NCI-H526 (cell line): ENCODE measurements at places on chromosomes 4 and X.

DNA sequence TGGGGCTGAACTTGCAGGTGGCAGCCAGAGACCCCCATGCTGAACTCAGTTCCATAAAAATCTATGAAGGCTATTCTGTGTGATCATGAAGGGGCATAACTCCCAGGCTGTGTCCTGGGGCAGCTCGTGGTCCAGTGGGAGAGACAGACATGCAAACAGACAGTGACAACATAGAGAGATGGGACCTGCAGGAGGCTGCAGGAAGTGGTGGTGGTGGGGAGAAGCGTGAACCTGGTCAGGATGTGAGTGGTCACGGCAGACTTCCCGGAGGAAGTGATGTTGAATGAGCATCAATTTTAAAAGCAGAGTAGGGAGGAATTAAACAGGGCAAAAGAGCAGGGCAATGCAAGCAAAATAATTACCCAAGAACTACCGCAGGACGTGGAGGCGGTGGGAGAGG lies 23.2 kb upstream of the SORCS2 start:
- no peak for DNase-seq

DNA sequence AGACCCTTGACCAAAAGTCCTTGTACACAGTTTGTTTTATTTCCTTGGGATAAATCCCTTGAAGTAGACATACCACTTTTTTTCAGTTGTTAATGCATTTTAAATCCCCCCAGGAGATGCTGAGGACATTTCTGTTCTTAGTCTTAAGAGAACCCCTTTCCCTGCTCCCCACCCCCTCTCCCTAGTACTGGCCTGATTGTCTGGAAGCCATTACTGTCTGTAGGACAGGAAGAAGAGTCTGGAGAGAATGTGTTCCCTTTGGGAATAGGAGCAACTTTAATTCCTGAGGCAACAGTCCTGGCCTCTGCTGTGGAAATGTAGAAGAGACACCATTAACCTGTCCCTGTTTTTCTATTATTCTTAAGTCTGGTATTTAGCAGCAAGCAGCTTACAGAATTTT lies 52.3 kb upstream of the TMEM131L start:
- no peak for DNase-seq

DNA sequence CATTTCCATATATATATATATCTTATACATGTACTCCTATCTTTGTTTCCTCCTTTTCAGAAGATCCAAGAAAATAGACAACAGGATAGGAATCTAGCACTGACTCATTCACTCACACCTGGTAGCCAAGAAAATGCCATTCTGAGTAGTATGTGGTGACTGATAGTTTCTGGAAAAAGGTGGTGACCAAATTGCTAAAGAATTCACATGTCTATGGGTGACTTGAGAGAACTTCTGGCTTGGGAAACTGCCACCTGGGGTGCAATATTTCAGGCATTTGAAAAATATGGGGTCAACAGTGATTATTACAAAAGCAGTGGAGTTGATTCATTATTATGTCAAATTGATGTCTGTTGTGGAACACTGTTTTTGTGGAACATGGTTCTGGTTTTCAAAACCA lies 605.1 kb downstream of the PCDH18 start:
- no peak for DNase-seq

DNA sequence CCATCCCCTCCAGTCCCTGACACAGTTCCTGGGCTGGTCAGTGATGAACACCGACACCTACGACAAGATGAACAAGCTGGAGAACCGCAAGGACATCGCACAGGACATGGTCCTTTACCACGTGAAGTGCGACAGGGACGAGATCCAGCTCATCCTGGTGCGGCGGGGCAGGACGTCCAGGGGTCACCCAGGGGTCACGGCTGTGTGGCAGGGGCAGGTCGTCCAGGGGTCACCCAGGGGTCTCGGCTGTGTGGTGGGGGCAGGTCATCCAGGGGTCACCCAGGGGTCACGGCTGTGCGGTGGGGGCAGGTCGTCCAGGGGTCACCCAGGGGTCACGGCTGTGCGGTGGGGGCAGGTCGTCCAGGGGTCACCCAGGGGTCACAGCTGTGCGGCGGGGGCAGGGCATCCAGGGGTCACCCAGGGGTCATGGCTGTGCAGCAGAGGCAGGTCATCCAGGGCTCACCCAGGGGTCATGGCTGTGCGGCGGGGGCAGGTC lies 16.7 kb downstream of the ATP5ME start:
- no peak for DNase-seq

- DNase-seq: no peak
Measured at GRCh38 chr4:17120761-17121160, 222.3 kb upstream of the LDB2 start.

DNA sequence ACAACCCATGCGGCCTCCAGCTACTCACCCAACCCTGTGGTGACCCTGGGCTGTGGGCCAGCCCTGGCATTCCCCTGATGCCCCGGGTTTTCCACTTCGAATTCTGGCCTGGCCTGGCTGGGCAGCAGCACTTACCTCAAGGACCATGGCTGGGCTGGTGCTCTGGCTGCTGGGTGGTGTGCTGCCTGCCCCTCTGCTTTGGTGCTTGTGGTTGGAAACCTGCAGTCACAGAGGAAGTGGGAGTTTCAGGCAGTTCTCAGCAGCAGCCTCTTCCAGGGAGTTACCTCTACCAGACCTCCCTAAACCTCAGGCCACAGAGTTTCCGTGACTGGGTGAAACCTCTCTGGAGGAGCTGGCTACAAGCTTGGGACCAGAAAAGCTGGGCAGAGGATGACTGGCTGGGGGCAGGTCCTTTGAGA lies at the start of gene CXCR3:
Gene CXCR3, minus strand, starts transcription at position 209 of the 419 bp plus-strand sequence. Its CDS starts 62 bp downstream, at position 147.
- no peak for DNase-seq

DNA sequence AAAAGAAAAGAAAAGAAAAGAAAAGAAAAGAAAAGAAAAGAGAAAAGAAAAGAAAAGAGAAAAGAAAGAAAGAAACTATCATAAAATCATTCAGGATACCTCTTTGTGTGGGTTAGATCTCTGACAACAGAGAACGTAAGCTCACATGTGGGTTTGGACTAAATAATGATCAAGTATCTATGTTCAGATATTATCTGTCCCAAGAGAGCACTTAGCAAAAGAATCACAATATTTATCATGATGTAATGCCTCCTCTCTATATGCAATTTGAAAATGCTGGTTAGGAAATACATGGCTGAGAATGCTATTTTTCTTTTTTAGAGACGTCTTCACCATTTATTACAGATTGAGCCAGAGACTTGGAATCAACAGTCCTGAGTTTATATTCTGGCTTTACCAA lies 191.3 kb downstream of the KCNIP4 start:
- no peak for DNase-seq

- DNase-seq: no peak
Measured at GRCh38 chr4:8215001-8215427, 15.9 kb downstream of the SH3TC1 start.

DNA sequence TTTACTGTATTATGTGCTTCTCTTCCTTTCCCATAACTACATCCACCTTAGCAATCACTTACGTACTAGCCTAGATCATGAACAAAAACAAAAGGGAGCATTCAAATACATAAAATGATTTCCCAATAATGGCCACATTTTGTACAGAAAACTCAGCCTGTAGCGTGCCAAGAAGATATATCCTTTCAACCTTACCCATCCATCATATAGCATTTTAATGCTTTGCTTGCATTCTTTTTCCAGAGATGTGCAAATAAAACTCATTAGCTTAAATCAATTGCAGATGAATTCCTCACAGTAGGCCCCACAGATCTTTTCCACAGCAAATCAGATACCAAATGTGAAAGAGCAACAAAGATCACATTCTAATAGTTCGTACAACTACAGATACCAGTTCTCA lies 20.8 kb downstream of the GRSF1 start:
- DNase-seq: no peak

DNA sequence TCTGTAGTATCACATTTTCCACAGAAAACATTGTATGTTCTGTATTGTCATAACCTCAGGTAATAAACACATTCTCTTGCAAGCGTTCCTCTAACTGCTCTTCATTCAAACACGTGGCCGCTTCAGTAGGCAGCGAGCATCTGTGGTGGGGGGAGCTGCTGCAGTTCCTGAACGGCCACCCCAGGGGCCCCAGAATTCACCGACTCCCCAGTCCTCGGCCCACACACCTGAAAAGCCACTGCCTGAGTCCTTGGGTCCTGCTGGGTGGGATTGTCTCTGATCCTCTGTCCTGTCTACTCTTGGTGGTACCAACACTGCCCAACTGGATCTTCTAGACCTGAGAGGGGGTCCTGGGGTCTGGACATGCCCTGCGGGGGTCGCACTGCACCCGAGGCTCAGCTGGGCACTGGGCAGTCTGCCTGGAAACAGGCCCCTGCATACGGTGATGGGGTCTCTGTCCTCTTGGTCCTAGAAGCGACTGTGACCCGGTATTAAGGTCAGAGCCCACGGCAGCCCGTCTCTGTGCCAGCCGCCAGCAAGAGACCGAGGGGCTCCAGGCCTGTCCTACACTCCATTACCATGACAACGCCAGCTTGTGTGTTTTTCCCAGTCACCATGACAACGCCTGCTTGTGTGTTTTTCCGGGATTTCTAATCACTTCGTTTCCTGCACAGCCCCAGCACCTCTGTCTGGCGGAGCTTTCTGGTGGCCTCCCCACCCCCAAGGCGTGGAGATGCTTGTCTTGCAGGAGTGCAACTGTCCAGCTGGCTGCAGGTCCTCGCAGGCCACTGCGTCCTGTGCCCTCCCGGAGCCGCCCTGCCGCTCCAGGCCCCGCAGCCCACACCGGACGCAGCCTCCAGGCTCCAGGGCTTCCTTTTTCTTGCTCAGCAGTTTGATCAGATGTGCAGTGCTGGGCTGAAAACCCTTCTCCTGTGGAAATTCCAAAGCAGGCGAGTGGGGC lies 16.0 kb downstream of the CTBP1 start:
- no peak for DNase-seq

GRCh38 chrX:87006561-87006960 lies 511.0 kb upstream of the KLHL4 start:
- no peak for DNase-seq
